Stimulated activated CD8-positive, alpha-beta memory T cell treated with anti-CD3 and anti-CD28 coated beads, Interleukin-7, amount 100 ng/mL, for 24 hours (primary cell): ENCODE measurements at places on chromosomes 5 and 9.

- DNase-seq = no peak
Observed at GRCh38 chr5:29193972-29194371, 1999.5 kb upstream of the CDH6 start.

- DNase-seq = no peak
Observed at GRCh38 chr9:114110180-114110579, 11.1 kb upstream of the KIF12 start.

- no peak for DNase-seq
Observed at GRCh38 chr5:81171769-81172168, 61.4 kb upstream of the CKMT2 start.

GRCh38 chr9:113541019-113541900 lies 77.7 kb downstream of the RGS3 start:
- no peak for DNase-seq

DNA sequence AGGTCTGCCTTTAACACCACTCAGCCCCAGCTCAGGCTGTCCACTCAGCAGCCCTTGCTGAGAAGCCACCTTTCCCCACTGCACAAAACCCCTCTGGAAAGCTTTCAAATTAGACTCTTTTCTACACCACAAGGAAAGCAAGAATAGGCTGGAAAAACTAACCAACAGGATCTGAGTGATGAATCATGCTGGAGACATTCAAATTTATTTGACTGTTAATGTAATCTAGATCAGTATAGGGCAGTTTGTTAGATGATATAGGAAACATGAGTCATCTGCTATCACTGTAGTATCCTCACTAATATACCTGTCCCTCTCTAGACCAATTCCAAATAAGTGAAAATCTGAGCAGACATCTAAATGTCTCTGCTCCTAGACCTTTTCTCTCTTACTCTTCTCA lies 127.8 kb upstream of the PAM start:
- DNase-seq = no peak

GRCh38 chr5:89287964-89288363 lies 405.0 kb upstream of the MEF2C start:
- no peak for DNase-seq

- no peak for DNase-seq
Observed at GRCh38 chr5:82734347-82734746, 342.8 kb downstream of the TMEM167A start.

DNA sequence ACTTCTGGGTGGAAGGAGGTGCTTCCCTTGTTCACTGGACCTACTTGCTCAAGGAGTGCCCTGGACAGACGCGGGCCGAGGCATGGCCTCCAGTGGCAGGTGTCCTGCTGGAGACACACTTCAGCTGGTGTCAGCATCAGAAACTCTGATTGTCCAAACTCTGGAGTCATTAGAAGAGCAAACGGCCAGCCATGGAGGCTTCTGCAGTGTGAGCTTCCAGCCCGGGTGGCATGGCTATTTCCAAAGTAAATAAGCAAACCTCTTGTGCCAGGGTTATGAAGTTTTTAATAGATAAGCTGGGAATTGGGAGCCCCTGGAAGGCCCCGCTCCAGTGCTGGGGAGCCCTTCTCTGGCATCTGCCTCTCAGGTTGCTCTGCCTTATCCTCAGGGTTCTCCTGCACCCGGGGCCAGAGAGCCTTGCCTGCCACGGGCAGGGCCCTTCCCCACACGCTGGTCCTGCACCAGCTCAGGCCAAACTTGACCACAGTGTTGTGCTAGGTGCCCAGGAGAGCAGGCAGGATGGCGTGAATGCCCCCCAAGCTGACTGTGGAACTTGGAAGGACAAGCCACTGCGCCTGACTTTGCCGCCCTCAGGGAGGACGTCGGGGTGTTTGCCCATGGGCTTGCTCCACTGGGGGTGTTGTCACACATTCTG lies 285.6 kb downstream of the GADD45G start:
- no peak for DNase-seq

- no peak for DNase-seq
Observed at GRCh38 chr5:114113604-114114003, 248.3 kb upstream of the KCNN2 start.
